ENCODE measurements at places on chromosomes 5 and 9.

DNA sequence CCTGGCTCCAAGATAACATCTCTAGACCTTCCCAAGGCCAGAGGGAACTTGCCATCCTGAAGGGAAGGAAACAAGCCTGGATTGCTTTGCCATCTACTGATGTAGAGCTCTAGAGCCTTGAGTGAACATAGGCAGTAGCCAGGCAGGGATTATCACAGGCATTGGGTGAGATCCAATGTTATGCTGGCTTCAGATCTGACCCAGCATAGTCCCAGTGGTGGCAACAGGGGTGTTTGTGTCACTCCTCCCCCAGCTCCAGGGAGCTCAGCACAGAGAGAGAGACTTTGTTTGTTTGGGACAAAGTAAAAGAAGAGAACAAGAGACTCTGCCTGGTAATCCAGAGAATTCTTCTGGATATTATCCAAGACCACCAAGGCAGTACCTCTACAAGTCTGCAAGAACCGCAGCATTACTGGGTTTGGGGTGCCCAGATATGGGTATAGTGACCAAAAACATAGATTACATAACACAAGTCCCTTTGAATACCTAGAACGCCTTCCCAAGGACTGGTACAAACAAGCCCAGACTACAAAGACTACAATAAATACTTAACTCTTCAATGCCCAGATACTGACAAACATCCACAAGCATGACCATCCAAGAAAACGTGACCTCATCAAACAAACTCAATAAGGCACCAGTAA, 137.6 kb upstream of the DAPK1 start:
- no peak for DNase-seq

DNA sequence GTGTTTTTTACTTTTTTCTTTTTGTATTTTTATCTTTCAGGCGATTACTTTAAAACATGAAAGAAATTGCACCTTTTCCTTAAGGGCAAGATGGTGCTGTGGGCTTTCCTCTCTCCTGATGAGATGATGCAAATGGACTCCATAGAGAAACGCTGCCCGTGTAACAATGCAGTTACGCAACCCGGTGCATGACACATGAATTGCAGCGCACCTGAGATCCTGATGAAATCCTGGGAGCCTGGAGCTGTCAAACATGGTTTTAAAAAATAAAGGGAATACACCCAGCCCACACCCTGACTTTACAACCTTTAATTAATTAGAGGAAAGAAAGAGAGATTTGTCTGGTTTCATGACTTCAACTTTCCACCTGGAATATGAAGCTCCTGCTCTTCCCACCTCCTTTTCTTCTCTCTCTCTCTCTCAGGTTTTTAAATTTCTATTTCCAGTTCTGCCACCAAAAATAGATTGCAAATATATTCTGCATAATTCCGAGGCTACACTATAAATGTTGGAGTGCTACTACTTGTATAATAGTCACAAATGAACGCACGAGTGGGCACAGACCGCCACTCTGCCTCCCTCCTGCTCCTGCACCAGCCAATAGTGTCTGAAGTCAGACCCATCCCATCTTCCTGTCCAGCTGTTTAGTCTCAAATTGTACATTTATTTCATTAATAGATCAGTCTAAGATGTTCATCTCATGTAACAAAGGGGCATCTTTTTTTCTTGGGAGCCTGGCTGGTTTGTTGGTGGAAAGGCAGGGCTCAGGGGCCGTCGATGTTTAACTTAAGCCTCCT, 179.1 kb downstream of the AUH start:
- DNase-seq, result no peak

DNA sequence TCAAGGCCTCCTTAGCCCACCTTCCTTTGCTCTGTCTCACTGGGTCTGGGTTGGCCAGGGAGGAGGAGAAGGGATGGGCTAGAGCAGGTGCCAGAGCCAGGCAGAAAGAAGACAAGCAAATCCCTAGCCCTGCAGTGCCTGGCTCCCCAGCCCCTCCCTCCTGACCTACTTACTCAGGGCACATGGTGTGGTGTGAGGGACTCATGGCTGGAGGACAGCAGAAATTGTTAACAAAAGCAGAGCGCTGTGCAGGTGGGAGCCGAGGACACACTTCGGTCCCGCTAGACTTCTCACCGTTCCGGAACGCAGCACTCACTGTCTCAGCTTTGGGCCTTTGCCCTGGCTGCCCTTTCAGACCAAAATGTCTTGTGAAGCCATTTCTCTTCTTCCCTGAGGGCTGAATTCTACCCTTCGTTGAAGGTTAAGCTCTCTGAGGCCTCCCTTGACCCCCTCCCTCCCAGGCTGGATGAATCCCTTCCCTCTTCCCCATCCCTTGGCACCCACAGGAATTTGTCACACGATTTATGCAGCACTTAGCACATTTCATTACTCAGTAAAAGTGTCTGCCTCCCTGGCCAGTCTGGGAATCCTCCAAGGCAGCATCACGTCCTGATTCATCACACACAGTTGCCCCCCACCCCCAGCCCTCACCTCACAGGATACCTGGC, 263.9 kb upstream of the TRPC7 start:
- peak; percentile 66 for DNase-seq

DNA sequence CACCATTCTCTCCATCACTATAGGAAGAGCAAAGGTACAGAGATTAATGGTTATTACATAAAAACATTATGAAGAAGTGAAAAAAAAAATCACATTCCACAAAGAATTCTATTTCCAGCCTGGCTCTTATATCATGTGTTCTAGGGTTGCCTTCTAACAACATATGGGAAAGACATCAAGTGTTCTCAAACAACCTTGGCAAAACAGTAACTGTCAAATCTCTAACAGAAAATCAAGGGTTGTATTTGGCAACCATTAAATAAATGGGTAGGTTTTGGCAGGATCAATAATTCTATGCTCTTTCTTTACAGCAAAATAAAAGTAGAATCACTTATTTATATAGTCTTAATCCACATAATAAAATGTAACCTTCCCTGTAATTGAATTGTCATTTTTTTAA, 728.9 kb downstream of the MAT2B start:
- DNase-seq, result no peak

DNA sequence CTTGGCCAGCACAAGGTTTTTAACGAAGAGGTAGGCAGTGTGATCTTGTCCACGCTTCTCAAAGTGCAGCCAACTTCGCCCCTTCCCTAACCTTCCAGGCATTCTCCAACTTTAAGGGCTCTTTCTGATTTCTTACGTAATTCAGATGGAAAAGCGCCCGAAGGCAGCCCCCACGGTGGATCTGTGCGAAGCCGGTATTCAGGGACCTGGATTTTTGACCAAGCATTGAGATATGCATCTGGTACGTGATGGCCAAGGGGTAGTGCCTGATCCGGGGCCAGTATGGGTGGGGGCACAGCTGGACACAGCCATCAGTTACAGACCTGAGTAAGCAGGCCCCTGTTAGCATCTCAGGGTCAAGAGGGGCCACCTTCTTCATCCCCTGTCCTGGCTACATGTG, 80.0 kb downstream of the AMBP start:
- DNase-seq, result no peak

DNA sequence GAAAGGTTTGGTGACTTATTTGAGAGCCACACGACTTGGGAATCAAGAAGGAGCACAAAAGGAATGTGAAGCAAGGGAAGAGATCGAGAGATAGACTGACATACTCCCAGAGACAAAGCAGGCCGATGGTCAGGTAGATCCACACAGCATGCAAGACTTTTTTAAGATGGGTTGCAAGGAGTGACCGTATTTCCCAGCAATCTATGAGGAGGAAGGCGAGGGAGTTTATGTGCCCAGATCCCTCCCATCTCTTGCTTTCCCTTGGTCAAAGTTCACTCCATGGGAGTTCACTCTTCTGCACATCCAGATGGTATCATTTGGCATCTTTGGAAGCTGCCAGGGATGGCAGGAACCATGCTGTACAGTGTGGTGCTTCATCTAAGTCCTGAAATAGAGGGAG, 148.9 kb downstream of the RMI1 start:
- no peak for DNase-seq

- DNase-seq, result no peak
Measured at GRCh38 chr9:99185934-99186333, 35.8 kb downstream of the ALG2 start.

DNA sequence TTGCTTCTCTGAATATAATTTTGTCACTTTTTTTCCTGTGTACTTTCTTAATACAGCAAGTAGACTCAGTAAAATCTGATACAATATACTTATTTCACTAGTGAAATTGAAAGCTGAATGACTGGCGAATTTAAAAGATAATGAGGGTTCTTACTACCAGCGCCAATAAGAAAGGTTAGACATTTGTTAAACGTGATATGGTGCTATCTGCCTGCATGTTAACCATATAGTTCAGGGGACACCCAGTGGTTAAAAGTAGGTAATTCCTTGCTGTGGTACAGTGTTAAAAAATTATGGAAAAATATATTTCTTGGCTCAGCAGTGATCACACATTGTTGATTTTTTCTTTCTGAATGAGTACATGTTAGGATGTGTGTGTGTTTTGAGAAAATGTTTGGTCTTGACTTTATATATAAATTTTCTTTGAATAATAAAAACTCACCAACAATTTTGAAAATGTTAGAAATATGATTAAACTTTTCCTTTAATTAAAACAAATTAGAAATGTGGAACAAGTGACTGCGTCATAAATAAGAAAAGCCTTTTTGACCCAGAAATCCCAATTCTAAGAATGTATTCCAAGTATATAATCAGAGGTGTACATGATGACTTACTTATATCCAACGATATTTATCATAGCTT, 25.8 kb downstream of the CAST start:
- no peak for DNase-seq

GRCh38 chr5:36198281-36198680, 43.4 kb downstream of the NADK2 start:
- DNase-seq, result no peak

GRCh38 chr9:137253717-137254623, 1.2 kb upstream of the NELFB start:
- no peak for DNase-seq

GRCh38 chr5:143183989-143184388, 219.5 kb downstream of the NR3C1 start:
- DNase-seq, result no peak

DNA sequence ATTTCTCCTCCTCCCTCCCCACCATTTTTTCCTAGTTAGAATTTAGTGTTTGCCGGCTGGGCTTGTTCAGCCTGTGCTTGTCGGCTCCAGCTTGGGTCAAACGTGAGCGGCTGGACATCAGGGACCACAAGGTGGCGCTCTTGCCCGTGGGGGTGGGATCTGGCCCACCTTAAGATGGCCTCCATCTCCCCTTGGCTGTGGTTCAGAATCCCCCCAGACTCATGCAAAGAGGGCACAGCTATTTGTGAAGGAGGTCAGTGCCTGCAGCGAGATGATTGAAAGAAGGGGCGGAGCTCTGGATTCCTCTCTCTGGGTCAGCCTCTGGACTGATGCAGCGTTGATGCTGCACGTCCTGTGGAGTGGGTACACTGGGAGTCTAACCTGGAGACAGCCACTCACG, 283.3 kb upstream of the TUT7 start:
- no peak for DNase-seq

GRCh38 chr9:38018241-38018957, 50.6 kb downstream of the SHB start:
- DNase-seq, result no peak

DNA sequence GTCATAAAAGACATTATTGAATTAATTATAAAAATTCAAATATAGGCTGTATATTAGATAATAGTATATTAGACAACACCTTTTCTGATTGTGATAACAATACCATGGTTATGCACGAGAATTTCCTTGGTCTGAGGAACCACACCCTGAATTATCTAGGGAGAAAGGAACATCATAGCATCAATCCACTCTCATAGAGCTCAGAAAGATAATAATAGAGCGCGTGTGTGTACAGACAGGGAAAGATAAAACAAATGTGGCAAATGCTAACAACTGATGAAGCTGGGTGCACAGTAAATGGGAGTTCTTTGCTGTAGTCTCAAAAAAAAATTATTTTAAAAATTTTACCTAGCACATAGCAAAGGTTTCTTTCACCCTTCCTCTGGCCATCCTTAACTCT, 143.5 kb downstream of the CDK5RAP2 start:
- no peak for DNase-seq

DNA sequence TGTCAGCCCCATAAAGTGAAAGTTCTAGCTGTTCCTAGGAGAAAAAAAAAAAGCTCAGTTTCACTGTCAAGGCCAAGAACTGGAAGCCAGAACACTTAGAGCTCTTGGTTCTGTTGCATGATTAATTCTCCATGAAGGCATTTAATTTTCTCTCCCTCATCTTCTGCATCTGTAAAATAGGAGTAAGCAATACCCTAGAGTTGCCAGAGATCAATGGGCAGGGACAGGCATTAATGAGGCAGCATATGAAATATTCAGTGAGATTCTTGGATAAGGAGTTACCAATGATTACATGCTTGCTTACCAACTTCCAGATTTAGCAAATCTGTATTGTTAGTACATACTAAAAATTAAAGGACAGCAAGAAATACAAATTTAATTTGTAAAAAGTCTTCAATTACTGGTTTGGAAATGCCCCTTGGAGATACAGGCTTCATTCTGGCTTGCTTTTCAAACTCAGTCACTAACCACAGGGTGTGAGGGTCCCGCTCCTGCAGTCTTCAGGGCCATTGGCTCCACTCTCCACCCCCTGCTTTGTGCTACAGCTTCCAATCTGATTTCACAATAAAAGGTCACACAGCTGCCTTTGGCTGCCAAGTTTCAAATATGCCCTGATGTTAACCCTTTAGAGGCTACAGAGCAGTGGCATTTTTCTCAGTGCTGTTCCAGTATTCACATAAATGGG, 624.6 kb downstream of the BNC2 start:
- no peak for DNase-seq

DNA sequence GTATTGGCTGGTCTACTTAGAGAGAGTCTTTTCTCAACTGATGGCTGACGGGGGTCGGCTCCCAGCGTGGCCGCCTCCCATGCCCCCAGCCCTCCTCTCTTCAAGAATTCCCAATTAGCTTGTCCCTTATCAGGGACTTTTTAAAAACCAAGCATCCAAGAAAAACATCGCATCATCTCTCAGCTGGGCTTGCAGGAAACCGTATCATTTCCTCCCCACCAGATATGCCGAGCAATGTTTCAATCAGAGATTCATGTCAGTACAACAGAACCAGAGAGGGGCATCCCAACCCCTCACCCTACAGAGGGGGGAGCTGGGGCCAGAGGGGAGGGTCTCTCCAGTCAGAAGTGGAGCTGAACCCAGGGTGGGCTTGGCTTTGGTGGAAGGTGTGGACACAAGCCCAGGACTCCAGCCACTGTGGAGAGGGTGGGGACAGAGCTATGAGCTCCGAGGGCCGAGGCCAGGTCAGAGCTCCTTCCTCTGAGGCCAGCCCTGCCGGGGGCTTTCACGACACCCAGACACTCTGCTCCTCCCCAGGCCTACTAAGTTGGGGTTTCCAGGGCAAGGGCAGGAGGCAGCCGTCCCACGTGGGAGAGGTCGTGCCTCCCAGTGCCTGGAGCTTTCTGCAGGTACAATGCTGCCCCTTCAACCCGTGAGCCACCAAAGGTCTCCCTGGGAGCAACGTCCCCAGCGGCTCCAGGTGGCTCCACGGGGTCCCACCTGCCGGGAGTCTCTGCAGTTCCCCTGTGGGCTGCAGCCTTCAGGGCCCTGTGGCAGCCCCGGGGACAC, 39.0 kb upstream of the TMEM250 start:
- no peak for DNase-seq

DNA sequence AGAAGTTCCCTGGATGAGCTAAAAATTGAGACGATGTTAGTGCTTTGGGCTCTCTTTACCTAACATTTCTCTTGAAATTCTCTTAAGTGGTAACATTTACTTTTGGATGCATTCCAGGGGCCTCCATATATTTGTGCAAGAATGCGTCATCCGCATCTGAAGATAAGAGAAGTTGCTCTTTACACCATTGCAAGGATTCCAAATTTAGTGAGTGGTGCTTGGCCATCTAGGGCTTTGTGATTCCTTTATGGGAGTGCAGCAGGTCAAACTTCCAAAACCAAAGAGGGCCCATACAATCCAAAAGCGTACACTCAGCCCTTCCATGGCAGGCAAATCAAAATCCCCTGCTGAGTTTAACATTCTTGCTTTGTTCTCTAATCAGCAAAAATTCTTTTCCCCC, 102.0 kb upstream of the DMAC1 start:
- no peak for DNase-seq

Measured in cerebellar nuclear complex (tissue), 1 donor.